ENCODE measurements at places on chromosomes 2 and 18. TPM values are rescaled to one million over a fixed set of nuclear protein-coding genes. Genes with fewer than 3 reads are reported as not detected.

- no peak for DNase-seq
These were observed 83.4 kb upstream of the STK39 start for GRCh38 chr2:168330624-168331423.

GRCh38 chr18:27871726-27872125 lies 305.2 kb downstream of the CDH2 start:
- no peak for DNase-seq

DNA sequence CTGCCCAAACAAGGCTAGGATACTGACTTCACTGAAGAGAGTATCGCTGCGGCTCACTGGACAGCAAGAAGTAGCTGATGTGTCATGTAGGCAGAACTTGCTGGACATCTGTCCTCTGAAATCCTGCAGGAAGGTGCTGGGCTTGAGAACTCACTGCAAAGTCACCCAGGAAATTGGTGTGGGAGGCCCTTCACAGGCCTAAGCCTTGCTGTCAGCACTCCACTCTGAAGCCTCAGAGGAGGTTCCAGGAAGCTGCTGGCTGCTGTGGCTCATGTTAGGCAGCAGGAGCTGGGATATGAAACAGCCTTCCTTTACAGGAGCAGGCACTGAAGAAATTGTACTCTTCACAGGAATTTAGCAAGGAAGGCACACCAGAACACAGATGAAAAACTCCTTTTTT lies 88.3 kb upstream of the CCDC68 start:
- DNase-seq = no peak

Gene TTLL4
- 85.5 TPM for polyA plus RNA-seq

- no peak for DNase-seq
These were observed 120.2 kb upstream of the CRIM1 start for GRCh38 chr2:36235426-36235825.

DNA sequence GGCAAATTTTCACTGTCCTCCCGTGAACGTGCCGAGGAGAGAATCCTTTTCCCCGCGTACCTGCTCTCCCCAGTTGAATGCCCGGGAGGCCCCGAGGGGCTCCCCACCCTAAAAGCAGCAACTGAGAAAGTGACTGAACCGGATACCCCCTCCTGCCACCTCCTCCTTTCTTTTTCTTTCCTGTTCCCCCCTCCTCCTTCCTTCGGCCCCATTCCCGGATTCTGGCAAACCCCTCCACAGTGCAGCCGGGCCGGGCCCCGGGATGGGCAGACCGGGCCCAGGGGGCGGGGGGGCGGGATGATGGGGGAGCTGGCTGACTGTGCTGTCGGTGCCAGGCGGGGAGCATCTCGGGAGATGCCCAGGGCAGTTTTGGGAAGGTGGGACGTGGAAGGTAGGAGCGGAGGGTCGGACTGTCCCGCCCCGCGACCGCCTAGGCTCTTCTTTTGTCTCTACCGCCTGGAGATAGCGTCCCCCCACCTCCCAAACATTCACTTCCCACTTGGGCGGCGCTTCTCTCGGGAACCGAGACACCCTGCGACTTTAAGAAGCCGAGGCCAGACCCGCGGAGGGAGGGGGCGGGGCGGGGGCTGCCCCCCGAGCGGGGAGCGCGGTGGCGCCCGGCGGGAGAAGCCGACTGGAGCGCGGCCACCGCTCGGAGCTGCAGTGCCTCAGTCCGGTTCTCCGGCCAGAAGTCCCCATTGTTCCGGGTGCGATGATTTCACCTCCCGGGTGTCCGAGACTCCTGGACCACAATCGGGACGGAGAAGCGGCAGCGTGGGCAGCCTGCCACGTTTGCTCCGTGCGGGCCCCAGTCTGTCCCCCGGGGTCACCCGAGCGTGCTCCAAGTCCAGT lies 8.2 kb downstream of the DLX2 start:
- no peak for DNase-seq

- no peak for DNase-seq
These were observed 178.3 kb upstream of the LRATD1 start for GRCh38 chr2:14454202-14454601.

DNA sequence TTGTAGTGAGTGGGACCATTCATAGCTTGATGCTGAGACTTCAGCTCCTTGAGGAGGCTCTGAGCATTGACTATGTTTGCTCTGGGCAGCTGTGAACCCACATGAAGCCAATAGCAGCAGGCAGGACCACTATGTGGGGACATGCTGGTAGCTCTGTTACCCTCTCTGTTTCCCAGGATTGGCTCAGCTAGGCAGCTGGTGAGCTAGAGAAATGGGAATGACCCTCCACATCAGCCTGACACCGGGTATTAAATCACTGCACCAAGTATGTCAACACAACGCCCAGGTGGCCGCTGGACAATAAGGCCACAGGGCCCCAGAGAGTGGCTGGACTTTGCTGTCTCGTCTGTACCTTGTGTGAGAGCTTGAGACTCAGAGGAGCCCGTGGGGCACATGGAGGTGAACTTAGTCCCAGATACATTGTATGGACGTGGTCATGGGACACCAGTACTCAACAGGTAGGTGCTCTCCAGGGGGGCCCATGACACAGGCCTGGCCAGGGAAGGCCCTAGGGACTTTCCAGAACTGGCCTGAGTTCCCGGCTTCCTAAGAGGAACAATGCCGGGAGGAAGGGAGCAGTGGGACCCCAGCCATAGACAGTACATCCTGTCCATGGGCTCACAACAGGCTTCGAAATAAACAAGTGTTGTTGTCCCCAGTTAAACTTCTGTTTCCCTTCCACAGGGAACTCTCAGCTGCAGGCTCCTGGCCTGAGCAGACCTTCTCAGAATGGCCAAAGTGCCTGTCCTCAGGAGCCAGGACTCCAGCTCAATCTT lies 35.2 kb downstream of the HS1BP3 start:
- DNase-seq = peak; percentile 71

Gene TBC1D8
- polyA plus RNA-seq = 95.4 TPM

Gene KIF3C
- 4.8 TPM for polyA plus RNA-seq

Gene REG3G
- not detected for polyA plus RNA-seq

Data from HepG2 (cell line).